ENCODE measurements at places on chromosomes 16 and 17.

DNA sequence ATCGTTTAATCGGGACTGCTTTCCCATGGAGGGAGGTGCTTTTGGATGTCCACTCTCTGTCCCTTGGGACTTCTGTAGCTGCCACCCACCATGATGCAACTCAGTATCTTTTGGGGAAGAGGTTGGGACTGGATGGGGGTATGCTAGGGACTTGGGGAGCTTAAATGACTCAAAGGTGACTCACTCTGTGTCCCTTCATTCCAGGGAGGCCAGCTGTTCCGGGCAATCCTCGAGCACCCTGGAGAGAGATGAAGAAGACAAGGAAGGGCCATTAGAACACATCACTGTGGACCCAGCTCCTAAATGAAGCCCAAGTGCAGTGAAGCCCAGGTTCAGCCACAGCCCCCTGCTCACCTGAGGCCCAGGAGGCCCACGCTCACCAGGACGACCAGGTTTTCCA, 4.6 kb downstream of the COL1A1 start:
- DNase-seq, result no peak

GRCh38 chr16:75798714-75799113, 72.4 kb upstream of the CPHXL start:
- DNase-seq, result no peak

GRCh38 chr16:69607674-69608073, 41.9 kb downstream of the NFAT5 start:
- DNase-seq, result no peak

- DNase-seq, result no peak
Measured at GRCh38 chr16:75246504-75247205, 4.8 kb downstream of the BCAR1 start.

DNA sequence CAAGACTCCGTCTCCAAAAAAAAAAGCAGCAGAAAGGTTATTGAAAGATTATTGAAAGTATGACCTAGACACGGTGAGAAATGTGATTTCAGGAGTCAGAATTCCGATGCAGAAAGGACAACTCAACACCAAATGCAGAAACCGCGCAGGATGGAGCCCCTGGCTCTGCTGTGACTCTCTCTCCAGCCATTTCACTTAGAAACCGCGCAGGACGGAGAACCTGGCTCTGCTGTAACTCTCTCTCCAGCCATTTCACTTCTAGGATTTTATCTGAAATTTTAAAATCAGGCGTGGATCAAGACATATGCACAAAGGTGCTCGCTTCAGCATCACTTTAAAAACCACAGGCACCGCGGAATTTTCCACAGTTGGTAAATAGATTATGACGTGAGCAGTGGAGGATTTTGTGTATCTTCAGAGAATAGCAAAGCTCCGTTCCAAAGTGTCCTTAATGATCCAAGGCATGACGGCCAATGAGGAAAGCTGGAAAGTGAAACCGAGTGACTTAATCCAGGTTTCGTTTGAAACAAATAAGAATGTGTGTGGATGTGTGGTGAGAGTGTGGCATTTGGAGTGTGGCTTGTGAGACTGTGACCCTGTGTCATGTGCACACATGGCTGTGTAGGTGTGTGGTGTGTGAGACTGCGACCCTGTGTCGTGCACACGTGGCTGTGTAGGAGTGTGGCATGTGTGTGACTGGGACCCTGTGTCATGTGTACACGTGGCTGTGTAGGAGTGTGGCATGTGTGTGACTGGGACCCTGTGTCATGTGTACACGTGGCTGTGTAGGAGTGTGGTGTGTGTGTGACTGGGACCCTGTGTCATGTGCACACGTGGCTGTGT, 9.5 kb downstream of the UTS2R start:
- DNase-seq, result no peak

GRCh38 chr16:88062341-88063210, 111.3 kb downstream of the BANP start:
- no peak for DNase-seq

- DNase-seq, result peak; percentile 10
Measured at GRCh38 chr16:19179546-19180490, 11.8 kb downstream of the SYT17 start.

DNA sequence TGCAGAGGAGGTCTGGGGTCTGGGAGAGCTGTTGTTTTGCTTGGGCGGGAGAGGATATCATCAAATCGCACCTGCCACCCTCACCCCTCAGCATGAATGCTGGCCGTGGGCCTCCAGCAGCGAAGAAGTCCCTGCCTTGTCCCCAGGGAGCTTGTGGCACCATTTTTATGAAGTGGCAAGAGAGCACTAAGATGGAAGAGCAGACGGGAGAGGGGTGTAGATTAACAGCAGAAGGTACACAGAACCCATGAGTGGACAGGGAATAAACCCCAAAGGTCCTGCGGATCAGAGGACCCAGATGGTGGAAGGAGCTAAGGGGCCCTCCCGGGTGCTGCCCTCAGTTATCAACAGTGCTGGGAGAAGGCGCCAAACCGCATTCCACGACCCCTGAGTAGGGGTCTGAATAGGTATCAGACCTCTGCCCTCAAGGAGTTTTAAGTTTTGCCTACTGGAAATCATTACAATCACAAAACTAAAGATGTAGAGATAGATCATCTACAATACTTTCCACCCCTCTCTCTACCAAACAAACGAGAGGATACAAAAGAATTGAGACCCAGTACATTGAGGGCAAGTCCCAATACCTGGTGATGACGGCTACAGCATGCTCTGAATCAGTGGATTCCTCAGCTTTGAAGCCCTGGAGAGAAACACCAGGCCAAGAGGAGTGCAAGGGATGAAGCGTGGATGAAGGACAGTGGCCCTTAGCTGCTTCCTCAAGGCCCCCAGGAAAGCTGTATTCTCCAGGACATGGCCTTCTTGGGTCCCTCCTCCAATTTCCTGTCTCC, 60.2 kb downstream of the CCDC182 start:
- DNase-seq, result no peak

DNA sequence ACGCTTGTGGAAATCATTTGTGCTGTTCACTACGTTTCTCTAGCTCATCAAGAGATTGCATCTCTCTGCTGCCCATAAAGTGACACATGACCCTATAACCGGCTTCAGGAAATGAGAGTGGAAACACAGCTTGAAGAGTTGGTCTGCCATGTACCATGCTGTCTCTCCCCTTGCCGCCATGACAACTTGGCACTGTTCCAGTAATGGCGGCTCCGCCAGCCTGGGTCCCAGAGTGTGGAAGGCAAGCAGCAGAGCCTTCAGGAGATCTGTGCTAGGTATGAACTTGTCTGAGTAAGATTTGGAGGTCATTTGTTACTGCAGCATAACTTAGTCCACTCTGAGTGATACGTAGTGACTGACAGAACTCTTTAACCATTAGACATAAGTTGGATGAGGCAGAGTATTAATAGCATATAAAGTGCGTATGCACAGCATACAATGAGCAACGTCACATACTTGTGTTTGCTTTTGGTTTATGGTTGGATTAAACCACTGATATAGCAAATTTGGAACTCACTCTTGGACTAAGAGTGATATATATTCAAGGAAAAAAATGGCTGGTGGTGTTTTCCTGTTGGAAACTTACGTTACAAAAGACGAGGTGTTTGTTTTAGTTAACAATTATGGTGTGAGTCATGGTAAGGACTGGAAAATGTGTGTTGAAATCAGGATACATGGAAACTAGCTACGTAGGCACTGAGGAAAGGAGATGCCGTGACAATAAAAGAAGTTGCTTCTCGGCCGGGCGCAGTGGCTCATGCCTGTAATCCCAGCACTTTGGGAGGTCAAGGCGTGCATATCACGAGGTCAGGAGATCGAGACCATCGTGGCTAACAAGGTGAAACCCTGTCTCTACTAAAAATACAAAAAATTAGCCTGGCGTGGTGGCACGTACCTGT, 24.4 kb upstream of the PMP22 start:
- no peak for DNase-seq

GRCh38 chr16:84228256-84228838, 11.5 kb downstream of the KCNG4 start:
- no peak for DNase-seq

DNA sequence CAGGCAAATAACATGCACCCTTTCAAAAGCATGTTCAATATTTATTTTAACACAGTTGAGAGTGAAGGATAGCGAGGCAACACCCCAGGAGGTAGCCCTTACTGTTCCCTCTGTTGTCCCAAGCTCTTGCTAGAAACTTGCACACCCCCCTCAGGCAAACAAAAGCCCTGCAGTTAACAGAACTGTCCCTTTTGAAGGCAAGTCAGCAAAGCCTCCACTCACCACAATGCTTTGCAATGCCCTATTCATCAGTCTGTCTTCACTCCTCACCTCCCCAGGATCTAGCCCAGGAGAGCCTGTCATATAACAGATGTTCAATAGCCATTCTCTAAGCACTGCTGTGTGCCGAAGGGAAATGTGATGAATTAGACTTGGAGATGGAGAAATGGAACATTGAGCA, 3.5 kb upstream of the CNEP1R1 start:
- DNase-seq, result no peak

GRCh38 chr17:6075845-6076244, 5.7 kb downstream of the WSCD1 start:
- DNase-seq, result no peak

GRCh38 chr16:79665970-79666369, 65.4 kb upstream of the MAF start:
- DNase-seq, result no peak

DNA sequence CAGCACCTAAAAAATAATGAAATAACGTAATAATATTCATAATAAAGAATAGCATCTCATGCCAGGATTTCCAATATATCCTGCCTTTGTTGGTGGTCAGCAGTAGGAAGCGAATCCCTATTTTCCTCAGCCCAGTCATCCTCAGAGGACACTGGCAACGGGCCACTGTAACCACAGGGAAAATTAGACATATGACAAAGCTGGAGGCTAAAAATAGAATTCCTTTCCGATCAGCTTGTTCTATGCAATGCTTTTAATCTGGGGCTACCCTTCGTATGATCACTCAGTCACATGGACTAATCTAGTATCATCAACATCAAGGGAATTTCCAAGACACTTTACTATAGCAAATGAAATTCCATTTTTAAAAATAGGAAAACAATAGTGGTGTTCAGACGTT, 246.9 kb upstream of the KCNJ16 start:
- DNase-seq, result no peak

DNA sequence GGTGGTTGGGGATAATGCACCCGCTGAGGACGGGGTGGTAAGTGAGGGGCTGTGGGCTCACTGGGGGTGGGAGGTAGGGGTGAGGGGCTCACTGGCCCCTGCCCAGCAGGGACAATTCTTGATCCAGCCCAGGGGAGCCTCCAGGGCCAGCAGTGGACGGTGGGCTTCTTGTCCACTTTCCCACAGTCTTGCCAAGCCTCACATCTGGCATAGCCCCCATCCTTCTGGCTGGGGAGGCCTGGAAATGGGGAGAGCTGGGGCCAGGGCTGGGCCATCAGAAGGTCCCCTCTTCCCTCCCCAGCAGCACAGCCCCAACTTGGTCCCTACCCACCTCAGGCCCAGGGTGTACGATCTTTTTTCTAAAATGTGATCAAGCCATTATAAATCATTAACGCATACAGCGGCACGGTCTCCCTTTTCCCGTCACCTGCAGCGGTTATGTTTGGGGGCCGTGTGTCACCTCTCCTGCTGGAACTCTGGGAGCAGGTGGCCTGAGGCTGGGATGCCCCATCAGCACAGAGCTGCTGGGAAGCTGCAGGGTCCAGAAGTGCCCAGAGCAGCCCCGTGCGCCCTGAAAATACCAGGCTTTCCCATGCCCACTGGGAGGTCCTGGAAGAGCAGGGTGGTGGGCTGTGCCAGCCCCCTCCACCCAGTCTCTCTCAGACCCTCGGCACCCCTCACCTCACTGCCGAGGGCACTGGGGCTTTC, 7.2 kb upstream of the SETD6 start:
- no peak for DNase-seq

DNA sequence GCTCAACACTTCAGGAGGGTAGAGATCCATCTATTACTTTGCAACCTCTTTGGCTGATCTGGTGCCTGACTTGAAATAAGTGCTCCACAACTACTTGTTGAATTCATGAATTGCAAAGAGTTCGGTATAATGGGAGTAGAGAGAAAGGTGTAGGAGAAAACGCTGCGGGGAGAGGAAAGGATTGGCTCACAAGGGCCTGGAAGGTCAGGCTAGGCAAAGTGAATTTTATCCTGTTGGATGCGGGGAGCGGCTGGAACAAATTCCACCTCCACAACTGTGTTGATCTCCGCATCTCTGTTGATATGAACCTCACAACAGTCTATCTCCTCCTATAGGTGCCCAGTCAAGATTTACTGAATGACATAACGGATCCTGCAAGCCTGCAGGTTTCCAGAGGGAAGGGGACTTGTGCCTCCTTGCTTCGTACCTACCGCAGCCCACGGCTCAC, 684 bp downstream of the SLX4 start:
- no peak for DNase-seq

- no peak for DNase-seq
Measured at GRCh38 chr17:79991924-79992648, 43.6 kb downstream of the TBC1D16 start.

DNA sequence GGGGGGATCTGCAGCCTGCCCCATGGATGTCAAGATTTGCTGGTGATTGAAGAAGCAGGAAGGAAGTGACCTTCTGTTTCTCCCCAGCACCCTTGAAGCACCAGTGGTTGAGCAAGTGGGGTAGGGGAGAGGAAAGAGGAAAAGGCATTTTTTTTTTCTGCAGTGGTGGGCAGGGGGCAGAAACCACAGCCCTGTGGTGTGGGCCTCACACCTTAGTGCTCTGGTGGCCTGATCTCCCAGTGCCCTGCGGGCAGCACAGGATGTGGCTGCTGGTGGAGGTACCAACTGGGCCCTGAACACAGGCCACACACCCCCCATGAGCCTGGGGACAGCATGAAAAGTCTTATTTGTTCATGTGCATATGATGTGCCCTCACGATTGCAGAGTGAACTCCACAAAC, 7.1 kb downstream of the ITGAD start:
- no peak for DNase-seq

- no peak for DNase-seq
Measured at GRCh38 chr17:72751746-72752145, 340.7 kb downstream of the SLC39A11 start.

GRCh38 chr17:57110152-57110542, 25.1 kb downstream of the AKAP1 start:
- no peak for DNase-seq
